ENCODE measurements at places on chromosomes 3 and 15. TPM values are rescaled to one million over a fixed set of nuclear protein-coding genes. Genes with fewer than 3 reads are reported as not detected.

DNA sequence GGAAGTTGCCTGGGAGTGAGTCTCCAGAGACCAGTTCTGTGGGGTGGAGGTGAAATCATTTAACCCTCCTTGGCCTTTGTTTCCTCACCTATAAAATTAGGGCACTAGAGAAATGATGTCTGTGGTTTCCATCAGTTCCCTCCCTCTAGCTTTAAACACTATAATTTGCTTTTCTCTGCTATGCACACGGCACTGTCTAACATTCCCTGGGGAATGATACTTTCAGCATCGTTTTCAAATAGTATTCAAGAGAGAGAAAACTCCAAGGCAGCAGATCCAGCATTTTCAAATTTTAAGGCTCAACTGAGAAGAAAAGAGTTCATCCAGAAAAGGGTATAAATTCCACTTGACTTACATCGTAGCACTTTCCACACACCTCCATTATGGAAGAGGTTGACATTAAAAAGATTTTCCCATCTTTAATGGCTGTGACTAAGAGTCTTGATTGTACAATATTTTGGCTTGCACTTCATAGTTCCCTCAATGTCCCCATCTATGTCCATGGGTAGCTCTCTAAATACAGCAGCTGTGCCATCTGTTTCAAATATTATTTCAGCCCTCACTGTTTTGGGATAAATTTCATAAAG, 137.7 kb upstream of the ZPLD1 start:
- no peak for DNase-seq

DNA sequence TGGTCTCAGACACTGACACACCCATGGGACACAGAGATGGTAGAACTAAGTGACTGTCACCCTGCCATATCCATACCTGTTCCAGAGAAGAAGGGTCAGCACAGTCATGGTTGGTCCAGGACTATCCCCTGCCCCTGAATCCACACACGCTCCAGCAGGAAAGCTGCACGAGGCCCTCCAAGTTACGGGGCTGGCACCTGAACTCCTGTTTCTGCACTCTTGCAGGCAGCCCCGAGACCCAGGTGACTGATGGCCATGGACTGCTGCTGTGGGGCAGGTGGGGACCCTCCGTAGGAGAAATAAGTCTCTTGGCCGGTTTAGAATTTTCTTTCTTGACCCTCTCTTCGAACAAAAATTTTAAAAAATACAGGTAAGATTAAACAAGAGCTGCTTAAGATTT, 30.6 kb downstream of the CHDH start:
- no peak for DNase-seq

Gene RLBP1
- not detected for total RNA-seq

Gene BFSP2
- not detected for total RNA-seq

Gene DUOXA2
- total RNA-seq = not detected

Gene SAMMSON
- not detected for total RNA-seq

Gene DYNLT2B
- total RNA-seq = 13.0 TPM

DNA sequence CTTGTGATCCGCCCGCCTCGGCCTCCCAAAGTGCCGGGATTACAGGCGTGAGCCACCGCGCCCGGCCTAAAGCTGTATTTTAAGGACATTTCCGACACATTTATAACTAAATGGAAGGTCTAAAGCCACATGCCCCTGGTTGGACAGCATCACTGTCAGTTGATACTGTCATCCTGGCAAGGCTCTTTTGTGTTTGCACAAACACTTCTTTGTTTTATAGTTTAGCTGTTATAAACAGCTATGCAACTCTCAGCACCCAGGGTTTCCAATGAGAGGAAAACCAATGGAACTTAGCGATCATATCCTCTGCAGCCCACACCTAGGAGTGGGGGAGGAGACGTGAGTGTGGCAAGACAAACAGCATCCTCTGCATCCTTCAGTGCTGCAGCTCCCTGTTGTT, 19.7 kb downstream of the NIPA1 start:
- no peak for DNase-seq

DNA sequence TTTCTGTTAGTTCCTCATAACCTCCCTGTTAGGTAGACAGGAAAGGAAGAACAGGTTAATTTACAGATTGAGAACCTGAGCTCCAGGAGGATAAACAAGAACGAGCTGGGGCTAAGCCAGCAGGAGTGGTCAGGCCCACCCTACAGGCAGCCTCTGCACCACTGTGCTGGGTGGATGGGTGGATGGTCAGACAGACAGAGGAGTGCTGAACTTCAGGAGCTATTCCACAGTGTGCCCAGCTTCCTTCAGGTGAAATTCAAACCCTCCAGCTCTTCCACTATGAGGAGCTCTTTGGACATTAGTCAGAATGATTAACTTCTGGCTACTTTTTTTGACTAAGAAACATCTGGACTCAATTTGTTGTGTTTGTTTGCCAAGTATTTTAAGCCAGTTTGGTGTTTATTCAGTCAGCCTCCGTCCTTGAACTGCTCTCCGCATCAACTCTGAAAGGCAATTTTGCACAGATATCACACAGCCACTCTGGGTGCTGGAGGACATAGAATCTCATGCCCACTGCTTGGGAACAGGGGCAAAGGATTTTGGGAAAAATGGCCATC, 361.9 kb downstream of the CLSTN2 start:
- DNase-seq = peak; percentile 48

Gene SPTBN5
- total RNA-seq = 5.3 TPM

Gene CLSTN2
- total RNA-seq = 80.9 TPM

Gene TP63
- 0.94 TPM for total RNA-seq

DNA sequence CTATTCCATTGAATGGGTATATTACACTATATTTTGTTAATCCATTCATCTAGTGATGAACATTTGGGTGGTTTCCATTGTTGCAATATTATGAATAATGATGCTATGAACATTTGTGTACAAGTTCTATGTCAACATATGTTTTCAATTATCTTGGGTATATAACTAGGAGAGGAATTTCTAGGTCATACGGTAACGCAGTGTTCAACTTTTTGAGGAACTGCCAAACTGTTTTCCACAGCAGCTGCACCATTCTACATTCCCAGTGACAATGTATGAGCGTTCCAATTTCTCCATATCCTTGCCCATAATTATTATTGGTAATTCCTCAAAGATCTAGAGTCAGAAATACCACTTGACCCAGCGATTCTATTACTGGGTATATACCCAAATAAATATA, 24.1 kb upstream of the RORA start:
- no peak for DNase-seq

GRCh38 chr15:25879438-25879837, 16.3 kb upstream of the ATP10A start:
- DNase-seq = no peak

Gene DOCK3
- 3.1 TPM for total RNA-seq

DNA sequence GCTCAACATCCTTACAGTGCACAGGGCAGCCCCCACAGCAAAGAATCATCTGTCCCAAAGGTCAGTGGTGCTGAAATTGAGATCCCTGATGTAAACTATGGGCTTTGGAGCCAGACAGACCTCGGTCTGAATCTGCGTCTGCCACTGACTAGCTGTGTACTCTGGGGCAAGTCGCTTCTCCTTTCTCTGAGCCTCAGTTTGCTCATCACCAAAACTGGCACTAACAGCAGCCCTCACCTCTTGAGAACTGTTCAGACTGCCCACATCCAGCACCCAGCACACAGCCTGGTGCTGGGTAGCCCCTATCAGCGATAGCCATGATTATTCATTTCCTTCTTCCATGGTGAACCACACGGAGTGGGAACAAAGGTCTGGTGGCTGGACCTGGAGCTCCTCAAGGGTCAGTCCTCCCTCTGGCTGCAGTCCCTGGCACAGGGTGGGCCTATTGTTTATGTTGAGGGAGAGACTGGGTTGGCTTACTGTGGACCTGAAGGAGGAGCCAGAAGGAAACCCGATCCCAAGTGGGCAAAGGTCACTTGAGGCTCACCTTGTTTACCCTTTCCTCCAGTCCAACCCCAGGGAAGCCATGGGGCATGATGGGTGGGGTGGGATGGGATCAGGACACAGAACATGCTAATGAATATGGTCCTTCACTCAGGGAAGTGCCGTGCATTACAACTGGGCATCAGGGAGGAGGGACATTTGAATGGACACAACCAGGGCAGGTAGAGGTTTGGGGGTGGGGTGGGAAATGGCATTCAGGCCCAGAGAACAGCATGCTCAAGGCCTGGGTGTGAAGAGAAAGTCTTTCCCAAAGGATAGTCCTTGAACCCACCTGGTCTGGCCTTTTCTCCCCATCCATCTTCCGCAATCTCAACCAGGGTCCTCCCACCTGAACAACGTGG, 1.6 kb upstream of the PRKCD start:
- no peak for DNase-seq

Gene UBL7
- 46.1 TPM for total RNA-seq

DNA sequence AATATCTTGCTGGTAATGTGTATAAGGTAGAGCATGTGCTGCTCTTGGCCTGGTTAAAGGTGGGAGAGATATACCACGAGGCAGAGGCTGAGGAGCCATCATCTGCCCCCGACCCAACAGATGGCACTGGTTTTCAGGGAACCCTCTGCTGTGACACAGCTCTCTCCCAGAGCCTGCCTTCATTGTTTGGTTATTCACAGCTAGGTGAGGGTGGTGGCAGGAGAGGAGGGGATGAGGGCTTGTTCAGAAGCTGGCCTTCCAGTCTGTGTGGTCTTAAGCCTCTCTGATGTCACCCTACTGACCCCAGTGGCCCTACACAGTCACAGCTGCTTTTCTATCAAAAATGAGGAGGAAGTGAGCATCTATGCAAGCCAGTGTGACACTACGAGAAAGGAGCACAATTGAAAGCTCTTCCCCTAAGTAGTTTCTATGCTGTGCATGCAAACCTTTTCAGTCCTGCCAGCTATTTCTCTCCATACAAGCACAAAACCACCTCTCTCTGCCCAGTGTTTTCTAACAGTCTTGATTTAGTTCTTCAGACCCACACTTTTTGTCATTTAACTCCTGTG, 258.4 kb upstream of the AGTR1 start:
- DNase-seq = no peak

DNA sequence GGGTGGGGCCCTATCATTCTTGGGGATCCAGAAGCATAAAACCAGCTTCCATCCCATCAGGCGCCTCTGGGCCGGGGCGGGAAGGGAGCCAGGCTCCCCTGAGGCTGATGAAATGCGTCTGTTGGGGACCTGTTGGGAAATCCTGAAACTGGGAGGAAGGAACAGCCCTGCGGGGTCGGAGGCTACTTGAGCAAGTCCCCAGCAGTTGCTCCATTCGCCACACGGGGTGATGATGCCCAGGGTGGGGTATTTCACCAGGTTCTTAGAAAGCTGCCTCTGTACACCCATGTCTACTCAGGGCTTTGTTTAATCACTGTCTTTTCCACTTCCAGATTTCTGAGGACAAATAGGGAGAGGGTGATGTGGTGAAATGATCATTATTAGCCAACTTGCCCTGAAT, 25.4 kb upstream of the TSEN2 start:
- no peak for DNase-seq

DNA sequence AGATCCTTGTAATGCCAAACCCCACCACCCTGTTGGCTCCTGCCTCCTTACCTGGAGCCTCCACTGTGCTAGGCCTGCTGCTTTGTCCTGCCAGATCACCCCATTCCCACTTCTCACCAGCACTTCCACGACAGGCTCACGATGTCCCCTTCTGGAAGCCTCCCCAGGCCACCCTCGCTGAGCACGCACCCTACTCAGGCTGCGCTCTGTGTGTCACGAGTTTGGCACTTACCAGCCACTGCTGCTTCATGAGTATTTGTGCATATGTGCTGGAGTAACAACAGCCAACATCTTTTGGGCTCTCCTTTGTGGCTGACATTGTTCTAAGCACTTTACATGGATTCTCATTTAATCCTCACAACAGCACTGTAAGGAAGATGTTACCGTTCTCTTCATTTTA, 58.1 kb downstream of the PDIA5 start:
- DNase-seq = no peak

DNA sequence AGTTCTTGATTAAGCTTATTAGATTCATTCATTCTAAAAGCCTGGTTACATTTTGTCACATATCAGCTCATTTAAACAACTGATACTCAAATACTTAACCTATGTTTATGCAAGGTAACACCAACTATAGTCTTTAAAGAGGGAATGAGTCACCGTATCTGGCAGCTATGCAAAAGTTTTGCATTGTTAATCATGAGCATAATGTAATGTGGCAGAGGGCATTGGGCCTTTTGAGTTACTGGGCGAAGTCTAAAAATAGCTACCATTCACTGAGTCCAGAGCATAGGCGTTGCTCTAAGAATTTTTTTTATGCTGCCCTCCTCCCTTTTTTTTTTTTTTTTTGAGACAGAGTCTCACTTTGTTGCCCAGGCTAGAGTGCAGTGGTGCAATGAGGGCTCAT, 277.7 kb upstream of the ZNF717 start:
- DNase-seq = peak; percentile 88

Gene PLSCR5
- total RNA-seq = not detected

Gene SNX33
- total RNA-seq = 25.6 TPM

- no peak for DNase-seq
Measured at GRCh38 chr3:154217671-154218070, 96.5 kb downstream of the ARHGEF26 start.

- DNase-seq = no peak
Measured at GRCh38 chr15:89400116-89400781, 65.6 kb upstream of the POLG start.

GRCh38 chr3:10869460-10869859, 53.4 kb downstream of the SLC6A11 start:
- no peak for DNase-seq

DNA sequence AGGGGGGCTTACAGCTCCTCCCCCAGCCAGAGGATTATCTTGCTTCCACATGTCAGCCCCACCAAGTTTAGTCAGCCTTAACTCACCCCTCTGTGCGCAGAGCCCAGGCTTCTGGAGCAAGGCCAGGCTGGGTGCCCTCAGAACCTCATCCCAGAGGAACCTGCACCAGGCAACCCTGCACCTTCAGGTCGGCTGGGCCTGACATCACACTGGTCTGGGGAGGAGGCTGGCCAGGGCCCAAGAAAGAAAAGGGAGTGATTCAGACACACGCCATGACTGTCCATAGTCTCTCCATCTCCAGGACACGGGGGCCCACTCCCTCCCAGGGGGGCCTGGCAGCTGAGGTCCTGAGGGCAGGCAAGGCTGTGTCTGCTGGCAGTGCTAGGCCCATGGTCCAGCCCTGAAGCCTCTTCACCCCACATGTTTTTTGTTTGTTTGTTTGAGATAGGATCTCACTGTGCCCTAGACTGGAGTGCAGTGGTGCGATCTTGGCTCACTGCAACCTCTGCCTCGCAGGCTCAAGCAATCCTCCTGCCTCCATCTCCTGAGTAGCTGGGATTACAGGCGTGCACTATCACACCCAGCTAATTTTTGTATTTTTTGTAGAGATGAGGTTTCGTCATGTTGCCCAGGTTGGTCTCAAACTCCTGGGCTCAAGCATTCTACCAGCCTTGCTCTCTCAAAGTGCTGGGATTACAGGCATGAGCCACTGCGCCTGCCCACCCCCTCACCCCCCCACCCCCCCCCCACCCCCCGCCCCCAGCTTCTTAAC, 11.1 kb downstream of the TNK2 start:
- peak; percentile 56 for DNase-seq

GRCh38 chr15:65902373-65902772, 33.1 kb downstream of the RAB11A start:
- DNase-seq = no peak

All from astrocyte (in vitro differentiated cells and primary cell).